ENCODE measurements at places on chromosomes 1 and 21.

DNA sequence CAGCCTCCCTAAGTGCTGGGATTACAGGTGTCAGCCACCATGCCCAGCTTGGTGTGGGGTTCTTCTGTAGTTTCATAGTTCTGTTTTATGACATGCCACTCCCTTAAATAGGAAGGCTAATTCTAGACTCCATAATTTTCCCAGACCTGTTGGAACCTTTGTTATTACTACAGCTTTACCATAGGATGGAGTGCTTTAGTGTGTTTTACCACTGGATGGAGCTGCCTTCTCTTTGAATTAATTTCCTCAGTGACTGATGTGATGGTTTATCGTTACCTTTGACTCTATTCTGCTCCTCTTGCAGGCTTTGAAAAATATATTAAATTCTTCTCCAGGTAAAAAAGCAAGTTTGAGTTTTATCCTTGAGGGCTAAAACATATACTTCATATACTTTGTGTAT, 84.6 kb upstream of the NEK7 start:
- no peak for DNase-seq

GRCh38 chr1:160453443-160453842, 53.1 kb downstream of the VANGL2 start:
- no peak for DNase-seq

GRCh38 chr21:39807738-39808137, 59.5 kb upstream of the PCP4 start:
- DNase-seq = no peak

GRCh38 chr1:169538998-169539871, 47.0 kb downstream of the F5 start:
- DNase-seq = no peak

- DNase-seq = no peak
Observed at GRCh38 chr1:6794164-6794563, 8.9 kb downstream of the CAMTA1 start.

GRCh38 chr1:15258833-15259621, 12.0 kb downstream of the FHAD1 start:
- no peak for DNase-seq

- DNase-seq = no peak
Observed at GRCh38 chr1:178739285-178740045, 14.4 kb downstream of the RALGPS2 start.

DNA sequence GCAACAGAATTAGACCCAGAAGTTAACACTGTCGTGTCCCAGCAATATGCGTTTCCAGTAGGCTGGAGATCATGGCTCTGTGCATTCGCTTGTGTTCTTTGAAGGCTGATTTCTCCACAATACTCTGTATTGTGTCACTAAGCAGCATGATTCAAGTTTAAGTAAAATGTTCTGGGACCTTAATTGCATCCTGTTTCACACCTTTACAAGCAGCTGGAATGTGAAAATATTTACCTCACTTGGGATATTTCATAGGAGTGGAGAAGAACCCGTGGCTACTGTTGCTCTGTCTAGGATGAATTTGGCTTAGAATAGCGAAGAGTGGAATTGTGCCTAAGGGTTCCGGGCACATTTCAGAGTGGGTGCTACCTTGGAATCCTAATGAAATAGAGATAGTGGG, 6.3 kb downstream of the PTGFRN start:
- no peak for DNase-seq

DNA sequence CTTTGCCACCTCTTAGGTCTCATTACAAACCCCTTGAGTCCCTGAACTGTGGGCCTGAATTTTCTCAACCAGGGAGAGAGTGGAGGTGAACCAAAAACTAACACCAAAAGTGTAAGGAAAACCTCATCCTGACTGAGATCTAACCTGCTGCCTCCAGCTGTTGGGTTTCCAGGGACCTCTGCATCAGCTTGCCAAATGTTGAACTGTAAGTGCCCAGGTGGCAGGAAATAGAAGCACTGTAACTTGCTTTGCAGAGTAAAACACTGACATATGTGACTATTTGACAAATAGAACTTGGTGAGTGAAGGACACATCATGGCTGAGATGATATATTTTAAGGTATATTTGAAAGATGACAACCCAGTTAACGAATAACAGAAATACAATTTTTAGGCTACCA, 48.4 kb upstream of the NR5A2 start:
- DNase-seq = no peak

DNA sequence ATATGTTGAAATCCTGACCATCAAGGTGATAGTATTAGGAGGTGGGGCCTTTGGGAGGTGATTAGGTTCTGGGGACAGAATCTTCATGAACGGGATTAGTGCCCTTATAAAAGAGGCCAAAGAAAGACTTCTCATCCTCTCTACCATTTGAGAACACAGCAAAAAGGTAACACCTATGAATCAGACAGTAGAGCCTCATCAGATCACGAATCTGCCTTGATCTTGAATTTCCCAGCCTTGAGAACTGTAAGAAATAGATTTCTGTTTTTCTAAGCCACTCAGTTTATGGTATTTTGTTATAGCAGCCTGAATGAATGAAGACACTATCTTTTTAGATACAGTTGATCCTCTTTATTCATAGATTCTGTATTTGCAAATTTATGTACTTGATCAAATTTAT, 206.9 kb upstream of the EDN2 start:
- DNase-seq = no peak

- DNase-seq = no peak
Observed at GRCh38 chr1:168121401-168122011, 15.2 kb downstream of the GPR161 start.

DNA sequence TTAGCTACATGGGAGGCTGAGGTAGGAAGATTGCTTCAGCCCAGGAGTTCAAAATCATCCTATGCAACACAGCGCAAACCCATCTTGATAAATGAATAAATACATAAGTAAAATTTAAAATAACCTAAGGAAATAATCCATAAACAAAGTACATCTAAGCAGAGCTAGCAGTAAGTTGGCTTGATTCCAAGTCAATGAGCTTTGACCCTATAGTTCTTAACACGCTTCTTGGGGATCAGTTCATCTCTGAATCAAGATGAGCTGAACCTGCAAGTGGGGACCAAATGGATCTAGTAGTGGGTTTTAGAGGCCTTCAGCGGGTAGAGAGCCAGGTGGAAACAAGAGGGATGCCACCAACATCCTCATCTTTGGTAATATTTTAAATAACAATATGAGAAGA, 31.5 kb upstream of the PHGDH start:
- DNase-seq = no peak

Measured in activated CD8-positive, alpha-beta memory T cell treated with anti-CD3 and anti-CD28 coated beads for 1 hour (primary cell).